Foreskin melanocyte (primary cell): ENCODE measurements at places on chromosomes 7 and 10.

DNA sequence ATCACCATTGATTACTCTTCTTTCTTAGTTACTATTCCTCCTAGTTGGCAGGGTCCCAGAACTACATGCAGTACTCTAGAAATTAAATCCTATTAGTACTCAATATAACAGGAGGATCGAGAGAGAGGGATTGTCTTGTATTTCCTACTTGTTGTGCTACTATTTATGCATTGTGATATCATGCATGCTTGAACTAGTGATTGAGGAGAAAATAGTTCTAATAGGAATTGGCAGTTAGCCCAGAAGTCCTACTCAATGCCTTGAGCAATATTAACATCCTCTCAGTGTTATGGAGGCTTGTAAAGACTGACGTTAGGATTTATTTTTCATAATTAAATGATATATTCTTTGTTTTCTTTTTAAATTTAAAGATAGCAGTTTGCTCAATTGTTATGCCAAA is 67.4 kb downstream of the FOXP2 start:
- DNase-seq = peak; percentile 65

DNA sequence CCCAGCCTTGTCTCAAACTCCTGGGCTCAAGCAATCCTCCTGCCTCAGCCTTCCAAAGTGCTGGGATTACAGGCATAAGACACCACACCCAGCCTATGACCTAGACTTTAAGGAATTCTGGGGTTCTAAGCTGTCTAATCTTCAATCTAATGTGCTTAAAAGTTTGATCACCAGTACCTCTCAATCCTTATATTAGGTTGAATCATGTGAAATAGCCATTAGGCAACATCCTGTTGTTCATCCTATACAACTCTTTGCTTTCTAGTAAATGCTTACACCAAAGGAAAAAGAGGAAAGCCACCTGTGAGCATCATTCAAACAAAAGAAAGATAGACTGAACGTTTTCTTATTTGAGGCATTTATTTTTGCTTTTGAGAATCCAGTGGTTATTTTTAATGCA is 56.0 kb downstream of the ATOH7 start:
- no peak for DNase-seq

DNA sequence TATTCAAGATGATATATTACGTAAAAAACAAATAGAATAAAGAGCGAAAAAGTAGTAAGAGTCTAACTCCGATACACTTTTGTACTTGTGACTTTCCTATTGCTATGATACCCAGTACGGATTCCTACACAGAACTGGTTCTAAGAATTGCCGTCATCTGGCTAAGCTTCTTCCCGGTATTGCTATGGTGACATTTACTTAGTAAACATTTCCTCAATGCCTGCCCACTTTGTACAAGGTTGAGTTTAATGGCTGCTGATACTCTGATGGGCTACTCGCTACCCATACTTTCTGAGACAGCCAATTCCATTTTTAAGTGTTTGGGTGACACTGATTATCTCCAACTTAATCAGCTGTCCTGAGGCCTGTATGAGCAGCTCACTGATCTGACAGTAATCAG is 55.6 kb downstream of the OSBPL3 start:
- no peak for DNase-seq

GRCh38 chr7:37694208-37695094 is 10.9 kb downstream of the GPR141 start:
- no peak for DNase-seq

GRCh38 chr7:64558323-64558705 is 4.6 kb downstream of the ZNF680 start:
- DNase-seq = no peak

GRCh38 chr7:47873762-47874161 is 74.5 kb downstream of the PKD1L1 start:
- DNase-seq = no peak

GRCh38 chr10:62818426-62819011 is 2.4 kb upstream of the EGR2 start:
- peak; percentile 10 for DNase-seq

GRCh38 chr10:13078912-13079775 is 20.8 kb upstream of the OPTN start:
- DNase-seq = no peak

GRCh38 chr7:29119538-29119937 is 26.8 kb downstream of the CPVL start:
- no peak for DNase-seq

DNA sequence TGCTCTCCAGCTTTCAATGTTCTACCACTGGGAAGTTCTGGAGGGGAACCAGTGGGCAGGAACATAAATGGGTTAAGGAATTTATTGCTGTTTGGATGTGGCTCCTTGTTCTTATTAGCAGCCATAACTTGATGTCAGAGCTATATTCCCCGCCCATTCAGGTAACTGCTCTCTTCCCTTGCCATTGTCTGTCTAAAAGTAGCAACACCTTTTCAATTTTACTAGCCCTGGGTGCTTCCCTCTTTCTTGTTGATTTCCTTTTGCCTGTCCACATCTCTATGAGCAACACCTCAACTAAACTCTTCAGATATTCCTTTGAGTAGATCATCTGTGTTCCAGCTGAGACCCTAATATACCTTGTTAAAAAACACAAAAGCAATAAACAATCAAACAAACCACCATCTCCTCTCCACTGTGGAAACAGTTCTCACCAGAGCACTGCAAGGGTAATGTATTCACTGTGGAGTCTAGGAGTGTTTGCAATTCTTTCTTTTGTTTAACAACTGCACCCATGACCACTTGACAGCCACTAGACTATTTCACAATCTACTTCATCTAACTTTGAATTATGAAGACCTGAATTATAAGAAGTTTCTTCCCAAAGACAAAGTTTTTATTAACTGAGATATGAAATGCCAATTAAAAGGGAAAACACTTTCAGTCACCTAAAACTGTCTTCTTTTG is 436.7 kb downstream of the IPMK start:
- DNase-seq = no peak

DNA sequence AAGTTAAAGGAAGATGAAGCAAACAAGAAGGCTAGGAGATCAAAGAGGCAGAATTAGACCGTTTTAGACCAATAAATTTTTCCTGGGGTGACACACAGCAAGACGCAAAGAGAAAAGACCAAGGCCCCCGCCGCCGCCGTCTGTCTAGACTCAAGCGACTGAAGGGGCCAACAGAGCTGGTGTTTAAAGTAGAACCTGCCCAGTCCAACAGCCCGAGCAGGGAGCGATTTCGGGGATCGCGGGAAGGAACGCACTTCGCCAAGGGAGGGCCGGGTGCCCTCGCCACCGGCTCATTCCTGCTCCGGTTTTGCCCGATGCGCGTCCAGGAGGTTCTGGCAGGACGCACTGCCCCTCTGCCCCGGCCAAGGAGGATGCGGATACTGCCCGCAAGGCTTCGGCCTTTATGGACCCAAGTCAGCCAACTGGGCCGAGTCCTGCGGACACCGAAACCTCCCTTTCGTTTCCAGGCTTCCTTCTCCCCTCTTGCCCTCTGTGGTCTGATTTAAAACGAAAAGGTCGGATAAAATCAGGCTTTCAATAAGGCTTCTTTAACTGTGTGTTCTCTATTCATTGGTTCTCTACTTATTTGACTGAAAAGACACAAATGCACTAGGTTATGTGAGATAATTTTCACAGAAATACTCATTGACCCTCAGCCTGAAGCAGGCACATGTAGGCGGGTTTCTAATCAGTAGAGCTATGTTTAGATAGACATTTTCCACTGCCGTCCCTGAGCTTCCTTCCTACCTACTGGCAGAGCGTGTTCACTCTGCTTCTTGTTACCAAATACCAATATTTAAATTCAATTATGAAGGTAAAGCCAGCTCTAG is 2.2 kb upstream of the HOXA7 start:
- no peak for DNase-seq

- DNase-seq = no peak
Measured at GRCh38 chr7:154685564-154685901, 317.4 kb downstream of the PAXIP1 start.

GRCh38 chr7:41627645-41628298 is 75.1 kb downstream of the INHBA start:
- DNase-seq = no peak

DNA sequence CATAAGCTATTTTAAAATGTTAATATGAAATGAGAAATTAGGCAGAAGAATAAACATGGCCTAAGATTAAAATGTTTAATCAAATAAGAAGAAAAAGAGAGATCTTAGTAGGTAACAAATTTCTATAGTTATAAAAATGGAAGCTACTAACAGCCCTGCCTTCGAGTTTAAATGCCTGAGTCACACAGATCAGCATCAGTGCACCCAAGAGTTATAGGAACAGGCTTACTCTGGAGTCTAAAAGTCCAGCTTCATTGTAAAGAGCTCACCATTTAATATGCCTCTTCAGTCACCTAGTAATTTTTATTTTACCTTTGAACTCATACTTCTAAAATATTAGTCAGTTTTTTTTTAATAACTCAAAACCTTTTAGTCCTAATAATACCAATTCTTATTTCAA is 52.6 kb downstream of the BRI3 start:
- DNase-seq = no peak

DNA sequence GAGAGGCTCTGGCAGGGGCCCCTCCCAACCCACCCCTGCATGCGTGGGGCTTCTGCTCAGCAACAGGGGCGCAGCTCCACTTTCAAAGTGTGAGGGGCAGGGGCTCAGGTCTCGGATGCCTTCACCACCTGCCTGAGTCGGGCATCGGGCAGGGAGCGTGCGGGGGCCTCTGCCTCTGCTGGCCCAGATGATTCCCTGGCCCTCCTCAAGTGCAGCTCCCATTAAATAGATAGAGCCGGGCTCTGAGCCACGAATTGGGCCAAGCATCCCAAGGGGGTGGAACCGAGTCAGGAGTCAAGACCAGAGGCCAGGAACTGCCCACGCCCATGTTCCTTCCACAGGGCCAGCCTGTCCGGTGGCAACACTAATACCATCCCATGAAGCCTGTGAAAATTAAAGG is 108.9 kb upstream of the FAM20C start:
- DNase-seq = no peak

DNA sequence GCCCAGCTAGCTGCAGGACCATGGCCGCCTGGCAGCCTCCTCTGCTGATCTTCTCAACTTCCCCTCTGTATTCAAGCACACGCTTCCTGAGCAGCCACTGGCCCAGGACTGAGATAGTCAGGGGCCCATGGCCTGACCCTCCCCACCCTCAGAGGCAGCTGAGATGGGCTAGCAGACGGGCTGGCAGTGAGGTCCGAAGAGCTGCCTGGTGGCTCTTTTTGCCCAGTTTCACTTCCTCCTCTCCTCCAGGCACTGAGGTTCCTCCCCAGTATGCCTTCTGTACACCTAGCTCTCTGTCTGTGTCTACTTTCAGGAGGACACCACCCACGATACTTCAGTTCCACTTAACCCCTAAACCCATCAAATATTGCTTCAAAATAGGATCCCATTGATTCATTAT is 395.6 kb downstream of the TNS3 start:
- no peak for DNase-seq

DNA sequence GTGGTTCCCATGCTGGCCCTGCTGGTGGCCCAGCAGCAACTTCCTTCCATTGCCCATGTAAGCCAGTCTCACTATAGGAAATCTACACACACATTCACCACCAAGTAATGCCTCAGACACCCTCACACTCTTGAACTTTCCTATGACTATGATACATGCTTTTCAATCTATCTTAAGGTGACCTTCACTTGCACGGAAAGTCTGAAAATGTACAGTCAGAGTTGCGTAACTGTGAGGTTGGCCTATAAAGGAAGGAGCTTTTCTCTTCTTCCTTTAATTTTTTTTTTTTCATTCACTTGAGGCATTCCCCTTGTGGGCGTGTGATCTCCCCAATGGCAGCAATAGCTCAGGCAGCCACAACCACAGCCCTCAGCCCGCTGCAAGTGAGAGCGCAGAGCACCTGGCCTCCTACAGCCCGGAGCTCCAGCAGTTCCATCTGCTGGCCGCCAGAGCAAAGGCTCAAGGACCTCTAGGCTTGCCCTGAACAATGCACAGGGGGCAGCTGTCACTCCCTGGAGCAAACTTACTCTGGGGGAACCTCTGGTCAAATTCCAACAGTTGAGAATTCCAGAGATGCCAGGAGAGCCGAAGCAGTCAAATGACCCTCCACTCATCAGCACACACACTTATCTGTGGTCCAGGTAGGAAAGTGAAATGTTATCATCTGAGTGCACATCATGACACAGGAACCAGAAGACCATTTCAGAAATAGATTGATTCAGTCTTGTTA is 123.1 kb upstream of the ADO start:
- DNase-seq = no peak

DNA sequence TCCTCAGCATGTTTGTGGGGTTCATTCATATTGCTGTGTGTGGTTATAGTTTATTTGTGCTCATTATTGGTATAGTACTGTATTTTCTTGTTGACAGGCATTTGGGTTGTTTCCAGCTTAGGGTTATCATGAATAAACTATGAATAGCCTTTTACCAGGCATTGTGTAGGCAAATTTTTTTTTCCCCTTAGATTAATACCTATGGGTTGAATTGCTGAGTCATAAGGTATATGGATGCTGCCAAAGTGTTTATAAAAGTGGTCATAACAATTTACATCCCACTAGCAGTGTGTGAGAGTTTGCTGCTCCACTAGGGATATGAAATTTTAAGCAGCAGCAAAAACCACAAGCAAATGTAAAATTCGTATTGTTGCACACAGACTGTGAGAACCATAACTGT is 175.0 kb downstream of the PLPP4 start:
- DNase-seq = no peak

DNA sequence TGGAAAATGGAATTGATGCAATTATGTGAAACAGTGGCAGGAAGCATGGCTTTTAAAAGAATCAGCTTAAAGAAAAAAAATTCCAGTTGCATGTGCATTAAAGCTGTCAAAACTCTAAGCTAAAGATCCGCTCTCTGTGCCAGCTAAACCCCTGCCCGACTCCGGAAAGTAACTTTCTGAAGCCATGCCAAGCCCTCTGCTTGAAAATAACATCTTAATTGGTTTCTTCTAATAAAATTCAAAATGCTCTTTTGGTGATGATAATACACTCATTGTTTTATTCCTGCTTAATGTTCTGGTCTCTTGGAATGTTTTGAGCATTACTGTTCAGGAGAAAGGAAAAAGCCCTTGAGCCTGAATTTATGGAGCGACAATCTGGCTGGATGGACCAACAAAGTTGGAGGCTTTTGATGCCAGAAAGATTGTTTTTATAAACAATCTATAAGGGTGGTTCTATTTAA is 11.7 kb downstream of the SEMA3C start:
- peak; percentile 90 for DNase-seq

DNA sequence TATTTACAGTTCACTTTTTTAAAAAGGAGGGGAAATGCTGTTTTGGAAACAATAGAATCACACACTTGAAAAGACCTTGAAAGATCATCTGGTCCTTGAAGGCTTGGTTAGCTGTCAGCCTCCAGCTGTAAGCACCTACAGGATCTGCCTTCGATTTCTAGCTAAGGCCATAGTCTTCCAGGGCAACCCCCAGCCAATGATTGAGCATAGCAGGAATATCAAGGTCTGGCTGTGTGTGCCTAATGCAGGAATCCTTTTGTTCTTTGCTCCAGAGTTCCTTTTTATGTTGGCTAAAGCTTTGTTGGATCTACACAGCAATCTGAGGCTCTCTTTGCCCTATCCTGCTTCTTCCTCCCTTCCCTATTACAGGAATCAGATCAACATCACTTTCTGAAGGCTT is 5.2 kb upstream of the YAE1 start:
- no peak for DNase-seq

GRCh38 chr7:132581431-132581830 is 5.2 kb upstream of the PLXNA4 start:
- DNase-seq = no peak

- DNase-seq = no peak
Measured at GRCh38 chr7:114793155-114793845, 128.6 kb upstream of the MDFIC start.

GRCh38 chr7:136517971-136518370 is 350.5 kb upstream of the CHRM2 start:
- no peak for DNase-seq

GRCh38 chr7:101877882-101878591 is 60.6 kb downstream of the CUX1 start:
- DNase-seq = no peak
